Stimulated activated CD4-positive, alpha-beta T cell treated with anti-CD3 and anti-CD28 coated beads, Interleukin-15, amount 100 ng/mL, for 48 hours (primary cell): ENCODE measurements at places on chromosomes 7 and 10.

DNA sequence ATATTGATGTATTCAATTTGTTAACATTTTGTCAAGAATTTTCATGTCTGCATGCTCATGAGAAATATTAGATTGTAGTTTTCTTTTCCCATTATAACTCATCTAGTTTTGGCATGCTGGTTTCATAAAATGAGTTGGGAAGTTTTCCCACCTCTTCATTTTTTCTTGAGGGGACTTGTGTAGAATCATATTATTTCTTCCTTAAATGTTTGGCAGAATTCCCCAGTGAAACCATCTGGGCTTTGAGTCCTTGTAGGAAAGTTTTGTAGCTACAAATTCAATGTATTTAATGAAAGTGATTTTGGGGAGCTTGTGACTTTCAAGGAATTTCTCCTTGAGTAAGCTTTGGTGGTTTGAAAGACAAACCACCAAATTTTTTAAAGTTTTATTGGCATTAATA is 173.2 kb downstream of the PHTF2 start:
- no peak for DNase-seq

DNA sequence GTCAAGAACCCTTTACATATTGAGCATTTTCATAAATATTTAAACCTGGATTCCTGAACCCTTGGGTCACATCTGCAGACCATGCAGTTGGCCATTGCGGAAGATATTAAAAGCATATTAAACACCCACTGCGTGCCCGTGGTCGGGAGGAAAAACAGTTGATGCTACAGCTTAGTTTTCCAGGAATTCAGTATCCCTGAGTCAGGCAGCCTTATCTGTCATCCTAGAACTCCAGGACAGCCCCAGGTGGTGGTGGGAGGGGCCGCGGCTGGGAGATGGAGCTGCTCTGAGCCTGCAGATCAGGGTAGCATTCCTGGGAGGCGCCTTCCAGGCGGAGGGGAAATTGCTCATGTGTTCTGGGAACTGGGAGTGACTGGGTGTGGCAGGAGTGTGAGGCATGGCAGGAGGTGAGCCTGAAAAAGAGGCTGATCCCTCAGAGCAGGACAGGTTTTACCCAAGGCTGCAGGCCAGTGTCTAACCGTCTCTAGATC is 222.9 kb upstream of the SH2B2 start:
- DNase-seq, result no peak

- DNase-seq, result no peak
Observed at GRCh38 chr10:124307591-124307990, 111.1 kb downstream of the OAT start.

DNA sequence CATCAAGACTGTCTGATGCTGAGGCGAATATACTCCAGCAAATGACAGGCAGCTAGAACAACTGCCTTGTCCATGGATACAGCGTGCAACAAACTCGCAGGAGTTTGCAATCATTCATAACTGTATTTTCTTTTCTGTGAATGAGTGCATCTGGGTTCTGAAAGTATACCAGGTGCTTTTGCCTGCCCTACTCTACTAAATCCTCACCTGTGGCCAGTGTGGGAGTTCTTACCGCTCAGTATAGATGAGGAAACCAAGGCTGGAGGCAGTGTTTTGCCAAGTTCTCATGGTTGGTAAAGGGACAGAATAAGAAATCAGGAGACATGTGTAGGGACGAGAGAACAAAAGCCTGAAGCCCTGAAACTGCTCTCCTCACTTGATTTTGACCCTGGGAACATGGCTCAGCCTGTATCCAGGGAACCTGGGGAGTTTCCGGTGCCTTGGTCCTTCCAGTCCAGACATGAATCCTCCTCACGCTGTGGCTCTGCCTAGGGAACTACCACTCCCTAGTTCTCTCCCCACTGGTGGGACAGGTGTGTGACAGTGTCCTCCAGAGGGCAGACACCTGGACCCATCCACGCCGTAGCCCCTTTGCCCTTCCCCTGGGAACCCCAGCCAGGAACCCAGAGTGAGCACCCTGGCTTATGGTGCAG is 142.0 kb downstream of the CDH23 start:
- no peak for DNase-seq

GRCh38 chr7:152336754-152337368 is 98.9 kb downstream of the KMT2C start:
- DNase-seq, result no peak

- no peak for DNase-seq
Observed at GRCh38 chr10:113442336-113442735, 110.5 kb upstream of the HABP2 start.

GRCh38 chr7:50631639-50632038 is 66.4 kb upstream of the DDC start:
- no peak for DNase-seq

DNA sequence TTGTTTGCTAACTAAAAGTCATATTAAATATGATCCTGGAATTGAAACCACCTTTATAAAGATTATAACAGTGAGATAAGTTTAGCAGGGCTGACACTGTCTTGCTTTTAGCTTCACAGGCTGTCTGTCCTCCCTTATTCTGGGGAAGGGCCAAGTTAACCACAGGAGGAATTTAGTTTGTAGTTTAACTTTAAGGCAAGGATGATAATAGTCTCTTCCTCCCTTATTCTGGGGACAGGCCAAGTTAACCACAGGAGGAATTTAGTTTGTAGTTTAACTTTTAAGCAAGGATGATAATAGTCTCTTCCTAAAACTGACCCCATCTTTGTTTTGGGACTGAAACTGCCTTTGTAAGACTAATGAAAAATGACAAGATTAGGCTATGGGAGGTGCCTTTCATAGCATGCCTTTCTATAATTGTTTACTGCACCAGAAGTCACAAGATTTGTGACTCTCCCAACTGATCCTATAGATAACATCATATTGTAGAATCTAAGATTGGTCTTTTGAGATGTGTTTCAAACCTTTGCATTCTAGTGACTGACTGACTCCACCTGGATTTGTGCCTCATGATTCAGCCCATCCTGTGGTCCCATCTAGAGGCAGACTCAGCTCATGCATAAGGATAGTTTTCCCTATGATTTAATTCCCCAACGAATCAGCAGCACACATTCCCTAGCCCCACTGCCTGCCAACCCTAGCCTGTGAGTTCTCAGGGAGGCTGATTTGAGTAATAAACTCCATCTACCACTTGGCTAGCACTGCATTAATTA is 212.0 kb downstream of the MAGI2 start:
- no peak for DNase-seq

GRCh38 chr7:68414631-68415425 is 1183.4 kb upstream of the AUTS2 start:
- DNase-seq, result no peak

DNA sequence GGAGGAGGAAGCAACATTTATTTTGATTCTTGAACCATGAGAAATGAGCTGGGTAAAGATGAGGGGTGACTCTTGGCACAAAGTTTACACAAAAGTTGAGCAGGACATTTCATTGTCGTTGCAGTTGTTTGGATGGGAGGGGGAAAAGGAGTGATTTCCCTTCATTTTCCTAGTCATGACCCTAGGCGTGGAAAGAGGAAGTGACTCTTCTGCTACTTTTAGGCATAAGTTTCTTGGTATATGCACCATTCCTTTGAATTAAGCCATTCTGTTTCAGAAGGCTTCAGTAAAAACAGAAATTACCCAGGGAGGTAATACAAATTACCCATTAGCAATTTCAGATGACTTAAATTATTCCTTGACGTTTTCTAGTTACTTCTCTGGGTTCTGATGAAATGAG is 113.9 kb upstream of the FAM171A1 start:
- no peak for DNase-seq

- DNase-seq, result no peak
Observed at GRCh38 chr10:49055221-49055849, 60.0 kb downstream of the VSTM4 start.

DNA sequence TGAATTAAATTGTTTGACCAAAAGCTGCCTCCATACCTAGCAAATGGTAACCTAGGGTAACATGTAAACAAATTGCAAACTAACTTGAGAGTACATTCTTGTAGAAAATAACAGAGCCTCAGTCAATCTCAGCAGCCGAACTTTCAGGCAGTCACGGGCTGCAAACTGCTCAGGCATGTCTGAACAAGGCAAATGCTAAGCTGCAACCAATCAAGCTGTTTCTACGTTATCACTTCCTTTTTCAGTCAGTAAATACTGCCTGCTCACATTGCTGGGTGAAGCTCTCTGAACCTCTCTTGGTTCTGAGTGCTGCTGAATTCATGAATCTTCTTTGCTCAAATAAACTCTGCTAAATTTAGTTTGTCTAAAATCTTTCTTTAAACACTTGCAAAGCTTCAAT is 1212.4 kb downstream of the SORCS1 start:
- no peak for DNase-seq

DNA sequence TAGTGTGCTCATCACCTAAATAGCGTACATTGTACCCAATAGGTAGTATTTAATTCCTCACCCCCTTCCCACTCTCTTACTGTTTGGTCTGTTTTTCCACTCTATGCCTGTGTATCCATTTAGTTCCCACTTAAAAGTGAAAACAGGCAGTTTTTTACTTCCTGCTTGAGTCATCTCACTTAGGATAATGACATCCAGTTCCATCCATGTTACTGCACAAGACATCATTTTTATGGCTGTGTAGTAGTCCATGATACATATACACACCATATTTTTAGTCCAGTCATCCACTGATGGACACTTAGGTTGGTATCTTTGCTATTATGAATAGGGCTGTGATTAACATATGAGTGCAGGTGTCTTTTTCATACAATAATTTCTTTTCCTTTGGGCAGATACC is 10.1 kb downstream of the STK17A start:
- no peak for DNase-seq

GRCh38 chr10:3774018-3774813 is 10.8 kb downstream of the KLF6 start:
- no peak for DNase-seq

DNA sequence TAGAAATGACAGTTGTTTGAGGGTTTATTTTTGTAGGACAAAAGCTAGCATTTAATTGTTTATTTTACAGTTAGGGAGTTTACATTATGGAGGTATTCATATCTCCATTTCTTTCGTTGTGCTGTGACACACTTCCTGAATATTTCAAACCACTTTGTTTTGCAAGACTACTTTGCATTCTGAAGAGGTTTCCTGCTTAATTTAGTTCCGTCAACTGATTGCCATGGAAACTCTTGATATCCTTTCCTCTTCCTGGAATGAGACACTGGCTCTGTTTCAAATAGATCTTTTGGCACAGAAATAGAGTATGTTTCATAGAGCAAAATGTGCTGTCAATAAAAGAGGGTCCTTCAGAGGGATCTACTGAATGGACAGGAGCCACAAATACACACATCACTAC is 159.5 kb upstream of the AGR3 start:
- no peak for DNase-seq

DNA sequence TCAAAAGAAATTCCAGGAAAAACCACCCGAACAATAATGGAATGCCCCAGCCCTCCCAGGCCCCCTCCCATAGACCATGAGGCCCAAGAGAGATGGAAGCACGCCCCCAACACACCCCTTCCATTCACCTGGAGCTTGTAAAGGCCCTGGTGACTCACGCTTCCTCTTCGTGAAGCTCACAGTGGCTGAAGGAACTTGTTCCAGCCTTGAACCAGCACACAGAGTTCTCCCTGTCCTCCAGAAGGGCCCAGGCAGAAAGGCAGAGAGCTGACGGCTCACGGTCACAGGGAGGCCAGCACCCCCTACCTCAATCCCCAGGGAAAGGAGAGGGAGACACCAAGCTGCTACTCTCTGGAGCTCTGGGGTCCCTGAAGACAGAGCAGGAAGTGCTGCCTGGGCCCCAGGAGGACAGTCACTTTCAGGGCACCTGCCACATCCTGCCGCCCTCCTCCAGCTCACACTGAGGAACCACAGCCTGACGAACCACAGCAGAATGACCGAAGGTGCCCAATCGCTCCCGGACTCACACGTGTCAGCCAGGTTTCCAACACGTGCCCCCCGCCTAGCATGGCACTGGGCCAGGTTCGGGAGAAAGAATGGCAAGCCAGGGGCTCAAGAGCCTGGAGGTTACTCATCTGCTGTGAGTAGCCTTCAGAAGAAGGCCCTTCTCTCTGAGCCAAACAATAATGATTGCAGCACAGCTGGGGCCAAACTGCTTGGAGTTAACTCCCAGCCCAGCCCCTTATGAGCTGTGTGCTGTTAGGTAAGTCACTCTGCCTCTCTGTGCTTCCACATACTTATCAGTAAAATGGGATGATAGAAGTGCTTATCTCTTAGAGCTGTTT is 52.8 kb downstream of the DLG5 start:
- peak; percentile 43 for DNase-seq

GRCh38 chr10:2933924-2934323 is 133.4 kb upstream of the PFKP start:
- DNase-seq, result no peak
